ENCODE measurements at places on chromosomes 3 and 15.
A peak's percentile ranks its signal among the peaks of the same experiment; 100 is the strongest.

- DNase-seq = no peak
Observed at GRCh38 chr3:153442799-153443487, 280.9 kb downstream of the RAP2B start.

GRCh38 chr3:23368731-23369130, 165.6 kb downstream of the UBE2E2 start:
- peak; percentile 59 for DNase-seq

DNA sequence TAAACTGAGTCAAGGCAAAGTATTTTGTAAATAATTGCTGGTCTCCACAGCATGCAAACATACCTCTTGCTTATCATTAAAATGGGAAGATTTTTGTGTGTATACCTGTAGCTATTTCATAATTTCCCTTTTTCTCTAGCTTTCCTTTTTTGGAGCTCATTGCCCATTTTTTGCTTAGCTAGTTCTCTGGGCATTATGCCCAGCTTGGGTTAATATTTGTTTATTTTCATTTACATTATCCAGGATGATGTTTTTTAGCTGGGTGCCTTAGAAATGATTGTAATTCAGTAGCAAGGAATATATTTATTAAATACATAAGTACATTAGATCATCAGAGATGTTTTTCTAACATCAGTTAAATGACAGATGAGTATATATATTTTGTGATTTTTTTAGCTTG, 1271.7 kb upstream of the GBE1 start:
- DNase-seq = no peak

GRCh38 chr3:86161493-86161892, 829.5 kb downstream of the VGLL3 start:
- DNase-seq = no peak

DNA sequence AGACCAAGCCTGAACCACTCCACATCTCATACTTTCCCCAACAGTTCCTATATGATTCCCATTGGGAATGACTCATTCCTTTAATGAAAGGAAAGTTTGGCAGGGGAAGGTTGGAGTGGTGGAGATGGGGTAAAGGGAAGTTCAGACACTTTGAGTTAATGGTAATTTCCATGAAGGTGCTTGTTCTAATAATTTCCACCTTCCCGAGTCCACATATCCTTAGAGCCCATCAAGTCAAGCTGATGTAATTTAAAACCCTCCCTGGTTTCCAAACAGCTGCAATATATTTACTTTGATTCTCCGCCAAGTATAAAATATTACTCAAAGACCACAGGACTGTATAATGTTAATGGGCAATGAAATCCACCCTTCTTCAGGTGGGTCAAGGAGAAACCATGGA, 95.0 kb upstream of the GALNT15 start:
- DNase-seq = peak; percentile 58

GRCh38 chr3:121735047-121735696, 14.4 kb downstream of the GOLGB1 start:
- peak; percentile 54 for DNase-seq

DNA sequence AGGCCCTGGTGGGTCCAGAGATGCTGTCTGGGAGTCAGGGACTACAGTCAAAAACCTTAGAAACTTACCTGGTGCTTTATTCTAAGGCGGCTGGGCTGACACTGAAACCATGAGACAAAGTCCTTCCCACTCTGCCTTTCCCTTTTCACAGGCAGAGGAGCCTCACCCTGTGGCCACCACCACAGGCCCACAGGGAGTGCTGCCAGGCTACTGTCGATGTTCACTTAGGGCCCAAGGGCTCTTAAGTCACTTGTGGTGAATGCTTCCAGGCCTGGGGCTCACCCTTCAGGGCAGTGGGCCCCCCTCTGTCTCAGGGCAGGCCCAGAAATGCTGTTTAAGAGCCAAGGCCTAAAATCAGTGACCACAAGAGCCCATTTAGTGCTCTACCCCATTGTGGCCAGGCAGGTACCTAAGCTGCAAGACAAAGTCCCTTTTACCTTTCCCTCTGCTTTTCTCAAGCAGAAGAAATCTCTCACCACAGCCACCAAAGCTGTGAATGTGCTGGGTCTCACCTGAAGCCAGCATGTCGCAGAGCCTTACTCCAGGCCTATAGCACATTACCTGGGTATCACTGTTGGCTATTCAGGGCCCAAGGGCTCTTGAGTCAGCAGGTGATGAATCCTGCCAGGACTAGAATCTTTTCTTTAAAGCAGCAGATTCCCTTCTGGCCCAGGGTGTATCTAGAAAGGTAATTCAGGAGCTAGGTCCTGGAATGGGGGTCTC, 39.5 kb upstream of the GOLGA6B start:
- DNase-seq = no peak

DNA sequence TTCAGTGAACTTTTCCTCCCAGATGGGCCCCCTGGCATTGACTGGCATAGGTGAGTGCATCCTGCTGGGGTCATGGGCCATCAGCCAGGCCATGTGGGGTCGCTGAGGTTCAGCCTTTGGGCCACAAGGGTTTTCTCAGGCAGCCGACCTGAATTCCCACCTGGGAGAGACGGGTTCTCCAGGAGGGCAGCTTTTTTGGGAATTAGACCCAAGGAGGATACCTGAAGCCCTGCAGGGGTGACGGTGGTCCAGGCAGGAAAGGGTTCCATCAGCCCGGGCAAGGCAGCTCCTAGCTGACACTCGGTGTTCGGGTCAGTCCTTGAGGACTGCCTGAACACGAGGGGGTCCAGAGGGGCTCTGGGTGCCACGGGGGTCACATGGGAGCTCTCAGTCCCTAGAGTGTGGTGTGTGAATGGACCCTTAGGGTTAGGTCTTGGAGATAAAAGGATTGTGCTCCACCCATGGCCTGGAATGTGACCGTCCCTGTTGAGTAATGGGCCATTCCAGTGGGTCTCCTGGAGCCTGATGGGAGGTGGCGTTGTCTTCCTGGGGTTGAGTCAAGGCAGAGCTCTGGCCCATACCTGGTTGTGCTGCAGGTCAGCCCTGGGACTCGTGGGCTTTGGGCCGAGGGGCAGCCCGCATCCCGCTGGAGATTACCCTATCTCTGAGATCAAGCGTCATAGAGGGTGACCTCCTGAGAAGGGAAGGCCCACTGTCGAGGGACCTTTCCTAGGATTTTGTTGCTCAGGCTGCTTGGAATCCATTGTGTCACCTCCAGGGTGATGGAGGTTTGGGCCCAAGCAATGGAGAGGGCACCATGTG, 192.8 kb downstream of the UBE3A start:
- DNase-seq = no peak

DNA sequence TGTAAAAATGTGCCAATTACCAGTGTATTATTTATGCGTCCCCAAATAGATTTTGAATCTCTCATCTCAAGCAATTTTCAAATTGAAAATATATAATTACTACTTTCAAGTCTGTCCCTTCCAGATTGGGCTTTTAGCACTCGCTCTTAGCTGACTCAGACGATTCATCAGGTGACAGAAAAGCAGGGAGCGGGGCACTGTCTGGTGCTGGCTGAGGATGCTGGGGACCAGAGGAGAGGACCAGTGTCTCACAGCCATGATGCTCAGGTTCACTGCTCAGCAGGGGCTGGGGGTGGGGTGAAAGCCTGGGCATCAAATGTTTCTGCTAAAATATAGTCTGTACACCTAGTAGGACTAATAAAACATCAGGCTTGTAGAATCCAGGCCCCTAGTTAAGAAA, 199.9 kb downstream of the GABRG3 start:
- DNase-seq = no peak

- peak; percentile 17 for DNase-seq
Observed at GRCh38 chr3:100850701-100851100, 141.4 kb downstream of the TFG start.
